ENCODE measurements at places on chromosomes 12 and 14.

DNA sequence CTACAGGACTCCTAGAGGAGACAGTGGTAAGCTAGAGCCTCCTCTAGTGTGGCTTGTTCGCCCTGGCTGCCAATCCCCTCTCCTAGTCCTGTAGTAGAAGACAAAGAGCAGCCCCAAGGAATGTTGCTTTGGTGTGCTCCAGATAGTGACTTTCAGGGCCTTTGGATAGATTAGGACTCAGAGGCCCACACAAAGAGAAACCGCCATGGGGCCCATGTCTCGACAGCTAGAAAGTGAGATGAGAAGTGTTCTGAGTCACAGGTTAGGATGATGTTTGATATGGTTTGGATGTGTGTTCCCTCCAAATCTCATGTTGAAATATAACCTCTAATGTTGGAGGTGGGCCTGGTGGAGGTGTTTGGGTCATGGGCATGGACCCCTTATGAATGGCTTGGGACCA lies 51.8 kb upstream of the JDP2 start:
- no peak for DNase-seq

GRCh38 chr14:34835312-34835711 lies 39.8 kb downstream of the BAZ1A start:
- DNase-seq = no peak

GRCh38 chr12:121300083-121300819 lies 3.7 kb upstream of the CAMKK2 start:
- DNase-seq = no peak

DNA sequence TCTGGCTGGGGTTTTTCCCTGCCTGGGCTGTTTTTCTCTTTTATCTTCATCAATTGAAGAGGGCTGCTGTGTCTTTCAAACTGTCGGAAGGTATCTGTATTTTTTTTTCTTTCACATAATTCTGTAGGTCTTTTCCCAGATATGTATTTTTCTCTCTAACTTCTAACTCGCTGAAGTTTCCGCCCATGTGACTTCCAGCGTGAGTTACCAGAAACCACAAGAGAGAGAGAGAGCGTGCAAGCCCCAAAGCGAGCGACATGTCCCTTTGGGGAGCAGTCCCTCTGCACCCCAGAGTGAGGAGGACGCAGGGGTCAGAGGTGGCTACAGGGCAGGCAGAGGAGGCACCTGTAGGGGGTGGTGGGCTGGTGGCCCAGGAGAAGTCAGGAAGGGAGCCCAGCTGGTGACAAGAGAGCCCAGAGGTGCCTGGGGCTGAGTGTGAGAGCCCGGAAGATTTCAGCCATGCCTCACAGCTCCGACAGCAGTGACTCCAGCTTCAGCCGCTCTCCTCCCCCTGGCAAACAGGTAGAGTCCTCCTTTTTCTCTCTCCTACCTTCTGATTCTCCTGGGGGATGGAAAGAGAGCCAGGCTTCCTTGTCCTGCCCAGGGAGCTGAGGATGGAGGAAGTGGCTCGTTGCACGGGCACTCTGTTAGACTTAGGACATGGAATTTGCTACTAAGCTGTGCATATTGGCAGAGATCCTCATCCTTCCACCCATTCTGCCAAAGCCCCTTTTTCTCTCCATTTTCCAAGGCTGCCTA lies at the start of gene BATF:
Gene BATF (plus strand): TSS at position 246 of the 759 bp plus-strand sequence. CDS start 214 bp downstream, at position 460.
- DNase-seq = no peak

- peak; percentile 65 for DNase-seq
These were observed 54.8 kb upstream of the PTHLH start for GRCh38 chr12:28027328-28027727.

DNA sequence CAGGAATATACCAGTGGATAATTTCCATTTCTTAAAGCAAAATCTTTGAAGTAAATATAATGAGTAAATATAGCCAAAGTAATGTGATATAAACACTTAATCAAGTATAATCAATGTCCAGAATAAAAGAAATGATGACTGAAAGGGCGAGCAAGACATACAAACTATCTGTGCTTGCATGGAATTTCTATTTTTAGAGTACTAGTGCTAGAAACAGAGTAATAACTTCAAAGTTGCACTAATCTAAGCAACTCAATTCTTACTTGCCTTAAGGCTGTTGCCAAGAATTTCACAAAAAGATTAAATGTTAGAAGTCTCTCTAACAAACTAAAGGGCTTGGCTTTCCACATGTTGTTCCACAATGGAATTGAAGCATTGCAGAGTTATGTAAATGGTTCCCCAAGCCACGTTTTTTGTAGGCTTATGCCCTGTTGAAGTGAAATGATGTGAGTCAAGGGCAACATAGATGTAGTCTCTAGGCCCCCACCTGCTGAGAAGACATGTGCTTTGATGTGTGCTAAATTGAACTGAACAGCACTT lies 175.0 kb upstream of the LMNTD1 start:
- DNase-seq = peak; percentile 35

Measured in NCI-H187 treated with DMSO at 0.1 percent for 48 hours (cell line).